ENCODE measurements at places on chromosomes 4 and X.

DNA sequence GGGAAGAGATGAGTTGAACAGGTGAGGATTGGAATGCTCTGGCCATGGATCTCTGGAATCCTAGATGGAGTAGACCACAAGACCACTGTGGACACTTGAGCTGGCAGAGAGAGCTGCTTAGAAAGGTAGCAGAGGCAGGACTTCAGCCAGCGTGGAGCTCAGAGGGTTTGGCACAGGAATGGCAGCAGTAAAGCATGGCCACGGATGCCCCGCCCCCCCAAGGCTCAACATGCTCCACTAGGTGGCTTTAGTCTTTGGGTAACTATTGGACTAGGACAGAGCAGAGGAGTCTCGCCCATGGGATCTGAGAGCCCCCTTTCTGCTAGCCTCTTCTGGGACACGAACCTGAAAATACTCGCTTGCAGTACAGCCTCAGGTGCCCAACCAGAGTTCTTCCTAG, 150.1 kb upstream of the NEIL3 start:
- DNase-seq, result no peak

GRCh38 chr4:87977521-87978278, 2.2 kb downstream of the SPP1 start:
- no peak for DNase-seq

GRCh38 chr4:153647975-153648374, 36.1 kb upstream of the TLR2 start:
- DNase-seq, result no peak

DNA sequence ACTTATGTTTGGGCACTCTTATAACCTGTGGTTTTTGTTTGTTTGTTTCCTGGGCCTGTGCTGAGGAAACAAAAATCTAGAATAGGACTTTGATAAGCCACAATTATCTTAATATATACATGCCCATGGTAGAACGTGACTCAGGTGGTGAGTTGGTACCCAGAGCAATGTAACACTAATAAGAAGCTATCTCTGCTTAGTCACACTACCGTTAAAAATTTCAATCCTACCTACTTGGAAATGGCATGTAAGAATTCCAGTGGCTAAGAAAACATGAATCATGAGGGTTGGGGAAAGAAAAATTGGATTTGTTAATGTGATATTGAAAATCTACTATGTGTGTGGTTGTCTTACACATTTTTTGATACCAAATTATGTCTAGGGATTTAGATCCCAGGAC, 30.5 kb upstream of the ADGRG2 start:
- no peak for DNase-seq

GRCh38 chr4:171981185-171981584, 168.0 kb downstream of the GALNTL6 start:
- no peak for DNase-seq

DNA sequence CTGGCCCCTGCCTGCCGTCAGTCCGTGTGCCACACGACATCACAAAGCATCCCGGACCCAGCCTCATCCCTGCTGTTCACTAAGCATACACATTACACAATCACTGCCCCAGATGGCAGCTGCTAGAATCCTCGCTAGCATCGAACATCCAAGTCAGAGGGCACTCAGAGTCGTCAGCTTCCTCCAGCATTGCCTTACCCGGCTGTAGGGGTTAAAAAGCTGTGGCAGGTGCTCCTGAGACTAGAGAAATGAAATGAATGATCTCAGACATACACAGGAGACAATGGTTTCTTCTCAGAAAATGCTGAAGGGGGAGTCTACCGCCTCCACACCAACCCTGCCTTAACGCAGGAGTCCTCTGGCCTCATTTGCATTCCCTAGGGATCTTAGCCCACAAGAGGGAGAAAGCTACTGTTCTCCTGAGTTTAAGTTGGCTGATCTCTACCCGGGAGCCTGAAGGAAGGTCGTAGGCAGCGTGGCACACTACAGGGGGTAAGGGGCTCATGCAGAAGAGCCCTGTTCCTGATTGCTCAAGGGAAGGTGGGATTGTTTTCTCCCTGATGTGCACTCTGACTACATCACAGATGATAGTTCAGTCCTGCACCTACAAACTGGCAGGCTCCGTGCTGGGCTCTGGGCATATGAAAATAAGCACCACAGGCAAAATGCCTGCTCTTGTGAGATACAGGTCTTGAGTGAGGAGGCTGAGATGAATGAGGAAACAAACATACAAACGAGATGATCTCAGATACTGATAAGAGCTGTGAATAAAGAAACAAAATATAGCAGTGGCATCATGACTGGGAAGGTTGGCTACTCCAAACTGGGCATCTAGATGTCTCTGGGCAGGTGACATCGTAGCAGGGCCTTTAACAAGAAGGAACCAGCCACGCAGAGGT, 2.6 kb upstream of the KIAA0232 start:
- no peak for DNase-seq

DNA sequence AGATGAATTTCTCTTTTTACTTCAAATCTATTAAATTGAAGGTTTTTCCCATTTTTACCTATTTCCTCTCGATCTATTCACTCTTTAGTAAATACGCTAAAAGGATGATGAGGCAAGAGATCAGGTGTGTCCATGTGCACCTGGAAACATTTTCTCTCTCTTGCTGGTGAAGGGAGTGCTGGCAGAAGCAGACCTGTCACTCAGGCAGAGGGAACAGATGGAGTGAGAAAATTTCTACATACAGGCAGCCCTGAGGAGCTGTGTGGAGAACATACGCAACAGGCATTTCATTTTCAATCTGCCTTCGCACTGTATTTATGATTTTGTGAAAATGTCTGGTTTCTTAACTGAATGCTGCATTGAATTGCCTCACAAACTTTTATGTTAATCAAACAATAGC, 249.5 kb downstream of the GPM6A start:
- DNase-seq, result no peak

- DNase-seq, result no peak
Observed at GRCh38 chrX:152901816-152902501, 4.1 kb downstream of the ZNF185 start.

GRCh38 chr4:119721878-119722277, 93.3 kb upstream of the PDE5A start:
- peak; percentile 16 for DNase-seq
